Posterior cingulate gyrus (tissue), 11 donors: ENCODE measurements at places on chromosomes 2 and 18.

GRCh38 chr2:162732946-162733698 is 105.4 kb downstream of the KCNH7 start:
- DNase-seq = no peak

GRCh38 chr18:51461956-51462355 is 264.5 kb upstream of the MEX3C start:
- DNase-seq = no peak

GRCh38 chr2:224556381-224556780 is 28.8 kb downstream of the CUL3 start:
- DNase-seq = no peak

DNA sequence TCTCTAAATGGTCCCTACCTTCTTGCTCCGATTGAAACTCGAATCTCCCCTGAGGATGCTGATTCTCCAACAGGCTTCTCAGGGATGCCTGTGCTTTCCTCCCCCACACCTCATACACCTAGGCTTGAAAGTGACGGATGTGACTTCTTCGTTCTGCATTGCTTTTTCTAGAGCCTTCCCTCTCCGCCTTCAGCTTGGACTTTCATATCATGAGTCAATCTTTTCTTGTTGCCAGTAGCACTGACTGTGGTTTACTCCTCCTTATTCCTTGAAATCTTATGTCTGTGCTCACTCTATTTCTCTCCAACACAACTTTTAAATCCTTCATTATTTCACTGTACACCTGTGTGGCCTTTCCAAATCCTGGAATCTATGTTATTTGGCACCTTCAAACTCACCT is 451.4 kb downstream of the TMX3 start:
- DNase-seq = no peak

- DNase-seq = no peak
Measured at GRCh38 chr2:168090366-168091135, 156.8 kb downstream of the STK39 start.

- no peak for DNase-seq
Measured at GRCh38 chr2:101736861-101737291, 39.4 kb downstream of the MAP4K4 start.

- DNase-seq = no peak
Measured at GRCh38 chr2:186889101-186889879, 40.3 kb upstream of the ZSWIM2 start.

DNA sequence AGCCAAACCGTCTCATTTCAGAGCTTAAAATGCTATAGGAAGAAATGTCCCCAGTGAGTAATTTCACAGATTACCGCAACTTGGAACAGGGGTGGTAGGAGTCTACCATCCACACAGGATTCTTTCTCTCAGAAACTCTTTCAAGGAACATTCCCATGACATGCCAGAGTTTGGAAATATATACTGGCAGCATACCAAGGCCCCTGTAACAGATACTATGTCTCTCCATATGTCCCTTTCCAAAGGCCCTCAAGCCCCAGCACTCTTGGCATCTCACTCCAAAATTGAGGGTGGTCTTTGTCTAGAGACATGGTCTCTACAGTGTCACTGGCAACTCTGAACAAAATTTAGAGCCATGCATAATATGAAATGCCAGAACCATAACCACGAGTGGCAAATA is 11.0 kb downstream of the FIGLA start:
- no peak for DNase-seq

- no peak for DNase-seq
Measured at GRCh38 chr2:70314640-70315039, 12.8 kb upstream of the FAM136A start.

DNA sequence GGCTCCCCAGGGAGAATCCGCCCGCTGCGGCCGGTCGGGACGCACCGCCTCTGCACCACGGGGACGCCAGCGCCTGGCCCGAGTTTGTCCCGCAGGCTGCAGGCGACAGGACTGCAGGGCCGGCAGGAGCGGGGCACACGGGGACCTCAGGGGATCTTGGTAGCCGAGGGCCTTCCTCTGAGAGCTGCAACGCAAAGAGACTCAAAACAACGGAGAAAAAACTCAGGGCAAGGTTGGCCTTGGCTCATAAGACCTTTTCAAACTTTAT is 79.7 kb downstream of the ARHGEF4 start:
- no peak for DNase-seq

- no peak for DNase-seq
Measured at GRCh38 chr2:73081181-73081671, 9.7 kb upstream of the SFXN5 start.

- no peak for DNase-seq
Measured at GRCh38 chr18:68034296-68034695, 517.8 kb upstream of the DSEL start.

- DNase-seq = no peak
Measured at GRCh38 chr2:45067859-45068570, 58.8 kb upstream of the SIX2 start.

DNA sequence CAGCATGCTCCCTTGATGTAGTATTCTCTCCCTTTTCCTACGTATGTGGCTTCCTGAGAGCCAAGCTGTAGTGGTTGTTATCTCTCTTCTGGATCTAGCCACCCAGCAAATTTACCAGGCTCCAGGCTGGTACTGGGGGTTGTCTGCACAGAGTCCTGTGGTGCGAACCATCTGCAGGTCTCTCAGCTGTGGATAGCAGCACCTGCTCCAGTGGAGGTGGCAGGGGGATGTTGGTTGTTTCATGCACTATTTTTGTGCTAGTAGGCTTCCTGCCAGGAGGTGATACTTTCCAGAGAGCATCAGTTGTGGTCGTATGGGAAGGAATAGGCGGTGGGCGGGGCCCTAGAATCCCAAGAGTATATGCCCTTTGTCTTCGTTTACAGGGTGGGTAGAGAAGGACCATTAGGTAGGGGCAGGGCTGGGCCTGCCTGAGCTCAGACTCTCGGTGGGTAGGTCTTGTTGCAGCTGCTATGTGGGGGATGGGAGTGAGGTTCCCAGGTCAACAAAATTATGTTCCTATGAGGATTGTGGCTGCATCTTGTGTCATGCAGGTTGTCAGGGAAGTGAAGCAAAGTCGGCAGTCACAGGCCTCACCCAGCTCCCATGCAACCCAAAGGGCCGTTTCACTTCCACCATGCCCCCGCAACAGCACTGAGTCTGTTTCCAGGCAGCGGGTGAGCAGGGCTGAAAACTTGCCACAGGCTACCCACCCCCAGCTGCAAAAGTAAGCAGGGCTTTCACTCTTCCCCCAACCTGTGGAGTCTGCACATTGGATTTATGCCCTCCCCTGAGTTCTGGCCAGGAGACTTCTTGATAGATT is 1139.5 kb downstream of the BCL11A start:
- no peak for DNase-seq

DNA sequence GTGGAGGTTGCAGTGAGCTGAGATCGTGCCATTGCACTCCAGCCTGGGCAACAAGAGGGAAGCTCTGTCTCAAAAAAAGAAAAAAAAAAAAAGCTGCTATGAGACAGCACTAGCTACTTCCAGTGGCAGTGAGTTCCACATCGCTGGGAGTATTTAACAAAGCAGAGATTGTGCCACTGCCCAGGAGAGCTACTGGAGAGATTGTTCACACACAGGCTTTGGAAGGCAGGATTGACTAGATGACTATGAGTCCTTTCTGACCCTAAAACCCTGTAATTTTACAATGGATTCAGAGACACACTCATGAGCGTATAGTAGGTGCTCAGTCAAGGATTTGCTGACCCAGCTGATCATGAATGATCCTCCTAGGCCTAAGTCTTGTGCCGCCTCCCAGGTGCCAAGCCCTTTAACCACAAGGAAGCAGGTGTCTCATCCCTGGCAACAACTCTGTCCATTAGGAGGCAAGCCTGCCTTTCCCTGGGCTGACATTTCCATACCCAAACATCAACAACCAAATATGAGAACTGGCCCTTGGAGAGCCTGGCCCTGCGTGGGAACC is 45.0 kb upstream of the ODC1 start:
- DNase-seq = no peak

- peak; percentile 28 for DNase-seq
Measured at GRCh38 chr2:173997269-173997668, 32.1 kb upstream of the SP3 start.

DNA sequence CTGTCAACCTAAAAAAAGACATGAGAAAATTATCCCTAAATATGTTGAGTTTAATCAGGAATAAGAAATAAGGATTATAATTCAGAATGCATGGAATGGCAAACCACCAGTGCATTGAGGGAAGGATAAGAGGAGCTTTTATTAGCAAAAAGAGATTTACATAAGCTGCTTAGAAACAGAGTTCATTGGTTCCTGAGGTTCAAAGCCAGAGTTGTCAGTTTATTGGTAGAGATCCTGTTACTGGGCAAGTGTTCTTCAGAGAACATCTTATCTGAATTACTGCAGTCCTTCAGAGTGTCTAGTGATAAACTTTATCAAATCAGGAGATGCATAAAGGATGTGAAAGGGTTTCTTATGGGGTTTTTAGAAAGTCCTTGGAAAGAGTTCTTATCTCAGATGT is 76.0 kb upstream of the MEX3C start:
- DNase-seq = no peak

DNA sequence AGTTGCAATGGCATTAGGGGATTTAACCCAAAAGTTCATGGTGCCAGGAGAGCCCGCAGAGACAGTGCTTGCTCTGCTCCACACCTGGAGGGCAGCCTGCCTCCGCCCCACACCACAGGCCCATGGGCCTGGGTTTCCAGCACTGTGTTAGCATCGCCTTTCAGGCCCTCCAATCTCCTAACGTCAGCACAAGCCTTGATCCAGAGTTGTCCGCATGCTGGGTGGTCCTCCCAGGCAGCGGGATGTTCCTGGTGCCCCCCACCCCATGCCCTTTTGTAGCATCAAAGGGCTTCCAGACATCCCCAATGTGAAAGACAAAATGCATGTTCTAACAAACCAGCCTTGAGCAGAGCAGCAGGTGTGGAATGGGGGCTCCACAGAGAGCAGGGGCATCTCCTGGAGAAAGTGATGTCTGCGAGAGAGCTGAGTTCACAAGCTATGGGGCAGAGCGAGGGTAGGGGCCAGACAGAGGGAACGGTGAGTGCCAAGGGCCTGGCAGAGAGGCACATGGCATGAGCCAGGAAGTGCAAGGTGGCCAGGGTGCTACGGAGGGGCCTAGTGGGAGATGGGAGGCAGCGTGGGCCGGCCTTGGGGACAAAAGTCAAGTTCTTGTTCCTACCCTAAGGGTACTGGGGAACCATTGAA is 119.2 kb downstream of the CYP26B1 start:
- no peak for DNase-seq

DNA sequence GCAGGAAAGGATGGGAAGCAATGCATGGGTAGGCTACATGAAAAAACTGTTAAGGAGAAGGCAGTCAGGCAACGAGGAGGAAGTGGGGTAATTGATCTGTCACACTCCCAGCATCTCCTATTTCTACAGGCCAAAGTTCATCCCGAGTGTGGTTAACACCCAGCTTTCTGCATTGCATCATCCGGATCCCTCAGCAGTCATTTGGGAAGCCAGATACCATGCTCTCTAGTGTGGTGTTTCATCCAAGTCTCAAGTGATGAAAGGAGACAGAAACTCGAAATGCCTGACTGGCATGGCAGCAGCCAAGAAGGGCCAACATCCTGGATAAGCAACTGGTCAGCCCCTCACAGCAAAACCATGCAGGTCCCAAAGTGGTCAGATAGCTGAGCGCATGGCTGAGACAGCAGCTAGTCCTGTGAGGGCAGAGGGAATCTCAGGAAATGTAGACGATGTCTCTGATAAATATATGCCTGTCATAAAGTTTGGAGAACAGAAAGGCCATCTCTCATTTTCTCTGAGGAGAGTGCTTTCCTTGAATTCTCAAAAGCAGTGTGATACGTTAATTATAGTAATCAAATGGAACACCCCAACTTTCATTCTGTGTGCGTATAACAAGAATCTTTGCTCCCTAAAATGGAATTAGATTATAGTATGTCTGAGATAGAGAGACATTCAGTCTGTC is 24.8 kb upstream of the HNRNPA3 start:
- DNase-seq = no peak

- DNase-seq = no peak
Measured at GRCh38 chr2:125085904-125086303, 1060.8 kb downstream of the CNTNAP5 start.

- DNase-seq = no peak
Measured at GRCh38 chr2:8620611-8621382, 61.1 kb upstream of the ID2 start.

DNA sequence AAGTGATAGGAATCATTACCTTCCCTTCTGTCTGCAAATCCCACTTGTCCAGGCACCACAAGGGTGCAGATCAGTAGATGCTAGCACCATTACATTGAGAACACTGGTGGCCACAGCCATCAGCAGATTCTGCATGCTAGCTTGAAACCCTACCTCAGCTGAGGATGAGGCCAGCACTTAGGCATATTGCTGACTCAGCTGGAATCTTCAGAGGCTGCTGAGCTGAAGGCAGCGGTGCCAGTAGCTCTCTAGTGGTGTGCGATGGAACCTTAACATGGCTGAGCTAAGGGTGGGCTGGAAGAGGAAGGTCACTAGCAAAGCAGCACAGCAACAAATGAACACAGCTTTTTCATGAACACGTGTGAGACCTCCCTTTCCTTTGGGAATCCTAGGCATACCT is 19.0 kb upstream of the CPO start:
- no peak for DNase-seq

DNA sequence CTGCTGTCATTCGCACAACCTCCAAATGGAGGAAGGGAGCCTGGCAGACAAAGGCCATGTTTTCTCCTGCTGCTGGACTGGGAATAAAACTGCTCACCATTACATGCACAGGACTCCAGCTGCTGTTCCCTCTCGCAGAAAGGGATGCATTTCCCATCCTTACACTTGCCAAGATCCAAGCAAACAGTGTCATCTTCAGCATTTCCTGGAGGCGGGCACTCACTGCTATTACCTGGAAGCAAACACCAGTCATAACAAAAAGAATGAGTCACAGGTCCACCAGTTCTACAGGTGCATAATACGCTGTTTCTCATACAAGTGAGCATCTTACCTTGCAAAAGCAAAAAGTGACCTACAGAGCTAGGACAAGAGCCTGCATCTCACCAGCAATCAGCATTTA is 22.7 kb downstream of the IAH1 start:
- no peak for DNase-seq

- DNase-seq = no peak
Measured at GRCh38 chr18:10051877-10052631, 138.2 kb downstream of the VAPA start.

DNA sequence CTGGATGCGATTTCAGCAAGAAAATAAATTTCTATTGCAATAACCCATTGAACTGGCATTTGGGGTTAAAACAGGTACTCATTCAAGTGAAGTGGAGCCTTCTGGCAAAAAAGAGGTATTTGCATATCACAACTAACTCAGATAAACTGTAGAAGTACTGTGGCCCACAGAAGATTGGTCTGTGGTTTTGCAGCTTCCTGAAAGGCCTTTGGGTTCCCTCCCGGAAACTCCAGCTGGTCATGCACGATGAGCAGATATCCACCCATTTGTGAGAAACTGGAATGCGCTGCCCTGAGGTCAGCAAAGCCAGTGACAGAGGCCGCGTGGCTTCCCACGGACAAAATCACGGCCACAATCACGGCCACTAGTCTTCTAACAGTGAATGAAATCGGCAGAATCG is 106.3 kb downstream of the EPHA4 start:
- no peak for DNase-seq

- no peak for DNase-seq
Measured at GRCh38 chr2:181348107-181348837, 108.9 kb upstream of the ITGA4 start.
